Smooth muscle cell of trachea (primary cell): ENCODE measurements at places on chromosomes 6 and 20. TPM values are rescaled to one million over a fixed set of nuclear protein-coding genes. Genes with fewer than 3 reads are reported as not detected.

Gene NR2E1
- total RNA-seq = not detected in 2 replicates

Gene TUBB2B
- 4.0 and 4.1 TPM in 2 replicates for total RNA-seq

Gene BPIFB1
- total RNA-seq = not detected in 2 replicates

Gene HECA
- 24.5 and 26.6 TPM in 2 replicates for total RNA-seq

Gene ATP6V1G2
- total RNA-seq = 5.5 and 5.7 TPM in 2 replicates

Gene NT5E
- total RNA-seq = 428 and 588 TPM in 2 replicates
